ENCODE measurements at places on chromosomes 12 and 14.

DNA sequence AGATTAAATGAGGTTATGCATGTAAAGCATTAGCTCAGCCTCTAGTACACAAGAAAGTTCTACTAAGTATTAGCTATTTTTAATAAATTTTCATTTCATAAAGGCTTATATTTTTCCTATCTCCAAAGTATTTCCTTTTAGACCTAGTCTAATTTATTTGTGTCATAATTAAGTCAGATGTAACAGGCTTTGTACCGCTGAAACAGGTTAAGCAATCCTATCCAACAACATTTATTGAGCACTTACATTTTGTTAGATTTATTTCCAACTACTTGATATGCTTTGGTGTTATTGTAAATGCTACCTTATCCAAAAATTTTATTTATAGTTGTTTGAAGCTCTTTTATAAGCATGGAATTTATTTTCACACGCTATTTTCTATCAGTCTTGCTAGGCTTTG, 1.8 kb upstream of the PARP2 start:
- DNase-seq = no peak

DNA sequence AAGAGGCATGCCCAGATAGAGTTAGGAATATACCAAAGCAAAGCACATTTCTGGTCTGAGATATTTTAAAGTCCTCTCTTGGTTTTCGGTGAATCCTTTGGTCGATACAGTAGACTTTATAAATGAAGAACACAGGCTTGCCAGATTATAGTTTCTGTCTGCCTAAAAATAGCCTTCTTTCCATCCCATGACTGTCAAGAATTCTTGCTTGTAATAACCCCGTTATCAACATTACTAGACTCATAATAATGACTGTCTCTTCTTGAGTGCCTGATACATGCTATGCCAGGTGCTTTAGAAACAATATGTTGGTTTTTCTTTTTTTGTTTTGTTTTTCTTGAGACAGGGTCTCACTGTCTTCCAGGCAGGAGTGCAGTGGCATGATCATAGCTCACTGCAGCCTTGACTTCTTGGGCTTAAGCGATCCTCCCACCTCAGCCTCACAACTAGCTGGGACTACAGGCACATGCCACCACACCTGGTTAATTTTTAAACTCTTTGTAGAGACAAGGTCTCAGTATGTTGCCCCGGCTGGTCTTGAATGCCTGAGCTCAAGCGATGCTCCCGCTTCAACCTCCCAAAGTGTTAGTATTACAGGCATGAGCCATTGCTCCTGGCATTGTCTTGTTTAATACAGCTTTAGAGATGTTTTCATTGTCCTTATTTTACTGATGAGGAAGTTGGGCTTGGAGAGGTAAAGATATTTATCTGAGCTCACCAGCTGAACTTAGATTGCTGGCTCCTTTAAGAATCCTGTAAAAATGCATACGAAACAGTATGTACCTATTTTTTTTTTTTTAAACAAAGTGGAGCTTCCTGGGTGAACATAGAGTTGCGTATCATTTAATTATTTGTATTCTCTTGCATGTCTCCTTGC, 30.4 kb downstream of the CHST11 start:
- DNase-seq = no peak

GRCh38 chr12:1279050-1279449, 288.0 kb downstream of the ERC1 start:
- peak; percentile 8 for DNase-seq

GRCh38 chr14:69275331-69275730, 15.4 kb downstream of the GALNT16 start:
- DNase-seq = no peak

GRCh38 chr14:91253795-91254323, 9.4 kb upstream of the GPR68 start:
- no peak for DNase-seq

- no peak for DNase-seq
Observed at GRCh38 chr14:76237349-76237990, 85.7 kb downstream of the GPATCH2L start.

DNA sequence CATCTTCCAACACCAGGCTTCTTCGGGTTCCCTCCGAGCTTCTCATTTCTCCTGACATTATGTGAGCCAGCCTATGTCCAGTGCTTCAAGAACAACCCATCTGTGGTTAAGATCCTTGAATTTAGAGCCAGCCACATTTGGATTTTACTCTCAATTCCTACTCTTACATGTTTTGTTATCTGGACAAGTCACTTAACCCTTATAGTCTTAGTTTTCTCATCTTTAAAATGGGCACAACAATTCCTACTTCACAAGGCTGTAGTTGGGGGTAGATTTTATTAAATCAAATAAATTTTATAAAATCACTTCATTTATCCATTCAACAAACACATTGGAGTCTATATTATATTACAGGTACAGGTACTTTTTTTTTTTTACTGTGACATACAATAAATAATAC, 105.5 kb upstream of the SLC38A2 start:
- no peak for DNase-seq

GRCh38 chr14:105830171-105830570, 303.8 kb downstream of the TMEM121 start:
- no peak for DNase-seq

GRCh38 chr12:93609281-93610192, 37.1 kb downstream of the SOCS2 start:
- DNase-seq = no peak

DNA sequence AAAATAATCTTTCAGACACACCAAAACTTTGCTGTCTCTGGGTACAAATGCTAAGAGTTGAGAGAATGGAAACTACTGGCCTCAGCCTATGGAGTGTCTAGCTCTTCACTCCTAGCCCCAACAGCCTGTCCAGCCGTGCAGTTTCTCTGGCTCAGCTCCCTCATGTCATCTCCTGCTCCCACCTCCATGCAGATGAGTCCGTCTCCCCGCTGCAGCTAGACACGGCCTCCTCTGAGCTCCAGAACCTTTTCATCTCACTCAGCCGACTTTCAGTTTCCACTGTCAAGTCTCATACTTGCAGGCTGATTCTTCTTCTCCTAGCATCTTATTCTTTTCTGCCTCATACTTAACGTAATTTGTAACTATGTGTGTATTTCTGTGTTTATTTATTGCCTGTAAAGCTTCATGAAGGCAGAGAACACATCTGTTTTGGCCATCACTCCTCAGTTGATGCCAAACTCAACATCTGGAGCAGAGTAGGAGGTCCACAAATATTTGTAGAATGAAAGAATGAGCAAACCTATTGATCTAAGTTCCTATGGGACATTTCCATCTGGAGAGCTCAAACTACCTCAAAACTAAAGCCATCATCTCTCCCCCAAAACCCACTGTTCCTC, 139.8 kb upstream of the PWP1 start:
- DNase-seq = no peak

GRCh38 chr12:99911081-99911480, 73.7 kb downstream of the ANKS1B start:
- DNase-seq = no peak

DNA sequence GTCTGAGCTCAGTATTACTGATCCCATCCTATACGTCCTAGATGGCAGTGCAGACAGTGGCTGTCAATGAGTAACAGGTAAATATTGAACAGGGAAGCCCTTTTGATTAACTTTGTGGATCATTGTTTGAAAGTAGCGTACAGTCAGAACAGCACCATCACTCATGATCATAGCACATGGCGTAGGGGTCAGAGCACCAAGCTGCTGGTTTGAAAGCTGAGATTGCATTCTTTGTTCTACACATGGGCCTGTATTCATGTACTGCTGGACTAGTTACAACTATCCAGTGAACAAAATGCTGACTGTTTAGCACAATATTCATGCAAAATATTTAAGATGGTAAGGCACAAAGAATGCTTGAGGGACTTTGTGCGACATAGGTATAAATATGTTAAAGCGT, 131.8 kb downstream of the NPAS3 start:
- no peak for DNase-seq

DNA sequence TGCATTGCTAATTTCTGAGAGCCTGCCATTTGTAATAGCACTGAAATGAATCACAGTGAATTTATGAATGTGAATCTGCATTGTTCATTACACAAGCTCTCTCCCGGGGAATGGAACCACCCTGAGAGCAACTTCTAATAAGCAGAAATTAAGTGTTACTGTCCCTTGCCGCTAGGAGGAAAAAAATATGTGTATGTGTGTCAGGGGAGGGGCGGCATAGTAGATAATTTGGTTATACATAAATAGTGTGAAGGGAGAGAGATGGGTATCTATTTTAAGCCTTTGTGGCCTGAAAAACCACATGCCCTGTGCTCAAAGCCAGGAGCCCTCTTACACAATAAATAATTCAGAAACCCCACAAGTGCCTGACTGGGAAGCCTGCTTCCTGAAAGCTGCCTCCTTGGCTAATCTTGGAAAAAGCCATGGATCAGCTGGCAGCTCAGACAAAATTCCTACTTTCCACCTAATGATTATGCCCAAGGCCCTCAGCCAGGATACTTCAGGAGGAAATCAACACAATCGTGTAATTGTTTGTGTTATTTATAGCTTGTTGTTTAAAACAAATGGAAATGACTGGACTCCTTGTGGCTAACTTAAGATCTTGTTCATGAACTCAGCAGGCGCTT, 366.2 kb upstream of the KITLG start:
- DNase-seq = peak; percentile 16

- DNase-seq = no peak
Observed at GRCh38 chr14:91352053-91352452, 65.6 kb downstream of the CCDC88C start.

GRCh38 chr12:114779186-114779585, 95.2 kb upstream of the TBX3 start:
- no peak for DNase-seq

DNA sequence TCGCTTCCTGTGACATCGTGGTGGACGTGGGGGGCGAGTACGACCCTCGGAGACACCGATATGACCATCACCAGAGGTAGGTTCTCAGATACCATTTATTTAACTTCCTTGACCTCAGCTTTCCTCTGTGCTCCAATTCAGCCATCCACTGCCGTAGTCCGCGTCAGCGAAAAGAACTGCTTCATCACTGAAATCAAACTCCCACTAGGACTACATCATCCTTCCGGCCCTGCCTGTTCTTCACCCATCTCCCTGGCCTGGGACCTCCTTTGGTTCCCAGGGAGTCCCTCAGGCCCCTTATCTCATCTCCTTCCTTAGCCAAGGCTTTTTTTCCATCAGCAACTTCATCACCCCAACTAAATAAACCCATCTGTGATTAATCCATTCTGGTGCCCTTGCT, 692 bp downstream of the MYG1 start:
- DNase-seq = peak; percentile 68

GRCh38 chr14:45084946-45085346, 1.0 kb downstream of the PRPF39 start:
- DNase-seq = peak; percentile 22

- no peak for DNase-seq
Observed at GRCh38 chr12:44570036-44570583, 306.0 kb downstream of the NELL2 start.

- no peak for DNase-seq
Observed at GRCh38 chr12:87413784-87414183, 615.4 kb downstream of the C12orf50 start.
